ENCODE measurements at places on chromosomes 13 and 19.

DNA sequence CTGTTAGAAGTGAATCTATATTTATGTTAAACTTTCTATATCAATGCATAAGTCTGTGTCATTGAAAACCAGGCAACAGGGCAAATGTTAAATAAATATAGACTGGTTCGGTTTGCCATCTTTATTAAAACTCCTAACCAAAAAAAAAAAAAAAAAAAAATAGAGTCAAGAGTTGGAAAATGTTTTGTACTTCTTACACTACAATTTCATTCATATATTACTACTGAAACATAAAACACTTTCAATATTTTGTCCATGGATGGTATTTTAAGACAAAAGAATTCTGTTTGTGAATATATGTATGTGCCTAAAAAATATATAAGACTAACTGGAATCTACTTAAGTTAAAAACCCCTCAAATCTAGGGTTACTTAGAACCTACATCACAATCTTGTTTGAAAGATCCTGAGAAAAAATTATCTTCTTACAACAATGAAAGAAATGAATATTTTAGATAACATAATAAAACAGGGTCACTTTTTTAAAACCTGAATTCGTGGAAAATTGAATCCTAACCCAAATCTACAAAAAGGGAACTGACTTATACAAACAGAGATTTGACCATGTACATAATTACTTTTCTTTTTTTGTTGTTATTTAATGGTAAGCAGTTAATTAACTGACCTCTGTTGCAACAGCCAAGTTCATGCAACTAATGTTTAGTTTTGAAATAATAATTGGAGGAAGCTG lies 5.1 kb downstream of the DACH1 start:
- DNase-seq: no peak

DNA sequence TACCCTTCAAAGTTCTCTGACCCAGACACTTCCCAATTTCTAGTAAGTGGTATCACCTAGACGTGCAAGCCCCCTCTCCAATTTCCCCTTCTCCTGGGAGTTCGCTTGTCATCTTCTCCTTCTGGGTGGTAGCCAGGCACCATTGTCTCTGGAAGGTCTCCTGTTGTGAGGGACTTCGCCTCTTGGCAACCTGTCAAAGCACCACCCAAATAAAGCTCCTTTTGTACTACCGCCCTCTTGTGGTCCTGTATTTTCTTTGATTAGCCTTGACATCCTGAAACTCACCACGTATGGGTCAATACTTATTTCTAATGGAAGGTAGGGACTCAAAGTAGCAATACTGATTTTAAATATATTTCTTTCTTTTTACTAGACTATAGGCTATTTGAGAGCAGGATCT lies 8.2 kb downstream of the GPC5 start:
- no peak for DNase-seq

DNA sequence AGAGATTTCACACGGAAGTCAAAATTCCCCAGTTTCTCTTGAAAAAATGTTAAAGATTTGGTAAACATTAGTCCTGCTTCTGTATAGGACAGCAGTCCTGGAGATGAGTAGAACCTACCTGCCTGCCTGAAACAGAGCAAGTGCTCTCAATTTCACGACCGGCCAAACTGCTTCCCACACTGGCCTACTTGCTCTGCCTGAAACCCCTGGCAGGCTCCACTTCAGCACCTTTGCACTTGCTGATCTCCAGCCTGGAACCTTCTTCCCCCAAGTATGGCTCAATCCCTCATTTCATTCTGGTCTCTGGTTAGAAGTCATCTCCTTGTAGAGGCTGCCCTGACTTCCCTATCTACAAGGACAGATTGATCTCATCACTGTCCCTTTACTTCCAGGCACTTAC lies 271.4 kb downstream of the DLEU7 start:
- DNase-seq: no peak

DNA sequence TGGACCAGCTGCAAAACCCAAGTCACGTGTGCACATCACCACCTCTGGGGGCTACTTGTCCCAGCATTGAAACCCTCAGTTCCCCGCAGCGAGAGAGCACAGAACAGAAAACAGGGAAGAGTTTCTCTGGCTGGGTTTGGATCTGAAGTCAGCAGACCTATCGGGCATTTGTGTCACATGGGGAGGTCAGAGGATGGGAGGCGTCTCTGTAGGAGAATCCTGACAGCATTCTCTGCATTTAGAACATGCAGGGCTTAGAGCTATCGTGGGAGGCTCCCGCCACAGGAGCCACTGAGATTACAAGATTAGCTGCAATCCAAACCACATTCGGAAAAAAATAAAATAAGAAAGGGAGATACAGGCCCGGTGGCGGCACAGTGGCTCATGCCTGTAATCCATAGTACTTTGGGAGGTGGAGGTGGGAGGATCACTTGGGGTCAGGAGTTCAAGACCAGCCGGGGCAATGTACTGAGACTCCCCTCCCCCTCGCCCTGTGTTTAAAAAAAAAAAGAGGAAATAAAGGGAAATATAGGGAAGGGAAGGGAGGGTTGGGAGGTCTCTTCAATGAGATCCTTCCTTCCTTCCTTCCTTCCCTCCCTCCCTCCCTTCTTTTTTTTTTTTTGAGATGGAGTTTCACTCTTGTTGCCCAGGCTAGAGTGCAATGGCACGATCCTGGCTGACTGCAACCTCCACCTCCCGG lies 2.9 kb upstream of the TLE6 start:
- DNase-seq: no peak

GRCh38 chr19:37007587-37008220 lies 70.5 kb upstream of the ZNF420 start:
- no peak for DNase-seq

- DNase-seq: no peak
Observed at GRCh38 chr13:36673838-36674326, at the start of gene SERTM1. TSS of gene SERTM1 (plus strand) at chr13:36674020. CDS start at chr13:36695079, 21,059 bp downstream.

DNA sequence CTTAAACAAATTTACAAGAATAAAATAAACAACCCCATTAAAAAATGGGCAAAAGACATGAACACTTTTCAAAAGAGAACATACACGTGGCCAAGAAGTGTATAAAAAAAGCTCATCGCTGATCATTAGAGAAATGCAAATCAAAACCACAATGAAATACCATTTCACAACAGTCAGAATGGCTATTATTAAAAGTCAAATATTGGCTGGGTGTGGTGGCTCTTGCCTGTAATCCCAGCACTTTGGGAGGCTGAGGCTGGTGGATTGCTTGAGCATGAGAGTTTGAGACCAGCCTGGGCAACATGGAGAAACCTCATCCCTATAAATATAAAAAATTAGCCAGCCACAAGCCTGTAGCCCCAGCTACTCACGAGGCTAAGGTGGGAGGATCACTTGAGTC lies 89.9 kb downstream of the UBL3 start:
- DNase-seq: no peak

- no peak for DNase-seq
Observed at GRCh38 chr13:37443538-37443937, 155.0 kb downstream of the POSTN start.

DNA sequence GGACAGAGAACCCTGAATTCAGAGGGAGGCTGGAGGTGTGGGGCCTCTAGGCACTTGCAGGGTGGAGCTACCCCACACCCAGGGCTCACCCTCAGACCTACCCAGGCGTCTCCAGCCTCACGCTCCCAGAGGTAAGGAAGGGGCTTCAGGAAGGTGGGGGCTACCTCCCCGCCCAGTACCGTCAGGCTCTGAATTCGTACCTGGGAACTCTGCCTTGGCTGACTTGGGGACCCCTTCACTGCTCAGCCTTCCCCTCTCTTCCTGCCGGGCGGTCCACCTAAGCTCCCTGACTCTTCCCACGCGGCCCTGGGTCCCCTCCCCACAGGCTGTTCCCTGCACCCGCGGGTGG lies 28.5 kb upstream of the PARP4 start:
- DNase-seq: no peak

DNA sequence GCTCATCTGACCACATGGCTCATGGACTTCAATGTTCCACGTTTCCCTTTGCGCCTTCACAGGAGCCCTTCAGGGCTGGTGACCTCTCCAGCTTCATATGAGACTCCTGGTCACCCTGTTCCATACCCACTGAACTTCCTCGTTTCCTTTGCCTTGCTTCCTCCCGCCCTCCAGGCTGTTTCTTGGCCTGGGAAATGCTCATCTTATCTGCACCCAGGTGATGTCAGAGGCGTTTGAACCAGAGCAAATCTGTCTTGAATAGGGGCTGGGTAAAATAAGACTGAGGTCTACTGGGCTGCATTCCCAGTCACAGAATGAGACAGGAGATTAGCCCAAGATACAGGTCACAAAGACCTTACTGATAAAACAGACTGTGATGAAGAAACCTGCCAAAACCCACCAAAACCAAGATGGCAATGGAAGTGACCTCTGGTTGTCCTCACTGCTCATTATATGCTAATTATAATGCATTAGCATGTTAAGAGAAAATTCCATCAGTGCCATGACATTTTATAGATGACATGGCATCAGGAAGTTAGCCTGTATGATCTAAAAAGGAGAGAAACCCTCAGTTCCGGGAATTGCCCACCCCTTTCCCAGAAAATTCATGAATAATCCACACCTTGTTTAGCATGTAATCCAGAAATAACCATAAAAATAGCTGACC lies 102.7 kb downstream of the DCLK1 start:
- DNase-seq: no peak

DNA sequence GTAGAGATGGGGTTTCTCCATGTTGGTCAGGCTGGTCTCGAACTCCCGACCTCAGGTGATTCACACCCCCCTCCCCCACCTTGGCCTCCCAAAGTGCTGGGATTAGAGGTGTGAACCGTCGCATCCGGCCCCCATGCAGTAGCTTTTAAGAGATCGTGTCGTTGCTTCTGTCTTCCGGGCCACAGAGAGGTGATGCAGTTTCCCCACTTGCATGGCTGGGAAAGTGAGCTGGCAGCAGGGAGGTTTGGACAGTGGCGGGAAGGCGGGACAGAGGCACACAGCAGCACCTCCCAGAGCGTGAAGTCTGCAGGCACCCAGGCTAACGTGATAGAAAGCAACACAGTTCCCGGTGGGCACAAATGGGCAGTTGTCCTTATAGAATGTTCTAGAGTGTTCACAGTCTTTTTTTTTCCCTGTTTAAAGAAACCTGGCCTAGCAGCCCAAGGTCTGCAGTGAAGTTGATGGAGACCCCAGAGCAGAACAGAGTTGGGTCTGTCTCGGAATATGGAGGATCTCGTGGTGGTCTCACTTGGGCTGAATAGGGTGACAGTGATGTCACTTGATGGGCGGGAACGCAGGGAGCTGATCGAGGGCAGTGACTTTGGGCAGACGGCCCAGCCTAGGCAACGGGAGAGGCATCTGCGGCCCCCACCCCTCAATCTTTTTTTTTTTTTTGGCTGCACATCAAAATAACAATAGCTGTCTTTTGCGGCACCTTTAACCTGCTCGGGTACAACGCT lies 4.9 kb downstream of the UHRF1 start:
- DNase-seq: no peak

GRCh38 chr19:45161738-45162607 lies 1.2 kb upstream of the NKPD1 start:
- DNase-seq: no peak

DNA sequence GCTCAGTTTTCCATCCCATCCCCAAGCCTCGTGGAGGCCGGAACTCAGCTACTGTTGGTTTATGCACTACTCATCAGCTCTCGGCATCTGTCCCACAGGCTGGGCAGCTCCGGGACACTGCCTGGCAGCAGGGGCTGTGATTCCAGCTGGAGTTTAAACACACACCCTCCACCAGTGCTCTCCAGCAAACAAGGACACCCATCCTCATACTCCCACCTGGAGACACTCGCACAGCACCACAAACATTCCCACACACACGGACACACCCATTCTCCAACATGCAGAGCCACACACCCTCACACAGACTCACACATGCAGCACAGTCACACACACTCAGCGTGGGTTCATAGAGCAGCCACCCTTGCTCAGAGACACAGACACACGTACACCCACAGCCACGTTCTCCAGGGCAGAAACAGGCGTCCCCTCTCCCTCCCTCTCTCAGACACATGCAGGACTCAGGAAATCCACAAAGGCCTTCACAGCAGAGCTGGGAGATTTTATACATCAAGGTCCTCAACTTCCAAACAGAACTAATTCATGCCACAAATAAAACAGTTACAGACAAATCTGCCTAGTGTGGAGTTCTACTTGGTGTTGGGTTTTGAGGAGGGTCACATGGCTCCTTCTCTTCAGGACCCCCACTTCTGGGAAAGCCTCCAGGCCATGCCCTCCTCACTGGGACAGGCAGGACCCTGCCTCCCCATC lies 785.4 kb downstream of the UQCRFS1 start:
- no peak for DNase-seq

- no peak for DNase-seq
Observed at GRCh38 chr13:42612021-42612765, 38.2 kb downstream of the TNFSF11 start.

GRCh38 chr19:50488389-50489194 lies 11.9 kb upstream of the GARIN5A start:
- DNase-seq: no peak

- DNase-seq: no peak
Observed at GRCh38 chr19:3401004-3401768, 34.8 kb downstream of the NFIC start.

GRCh38 chr19:5074407-5074806 lies 105.5 kb downstream of the KDM4B start:
- no peak for DNase-seq

DNA sequence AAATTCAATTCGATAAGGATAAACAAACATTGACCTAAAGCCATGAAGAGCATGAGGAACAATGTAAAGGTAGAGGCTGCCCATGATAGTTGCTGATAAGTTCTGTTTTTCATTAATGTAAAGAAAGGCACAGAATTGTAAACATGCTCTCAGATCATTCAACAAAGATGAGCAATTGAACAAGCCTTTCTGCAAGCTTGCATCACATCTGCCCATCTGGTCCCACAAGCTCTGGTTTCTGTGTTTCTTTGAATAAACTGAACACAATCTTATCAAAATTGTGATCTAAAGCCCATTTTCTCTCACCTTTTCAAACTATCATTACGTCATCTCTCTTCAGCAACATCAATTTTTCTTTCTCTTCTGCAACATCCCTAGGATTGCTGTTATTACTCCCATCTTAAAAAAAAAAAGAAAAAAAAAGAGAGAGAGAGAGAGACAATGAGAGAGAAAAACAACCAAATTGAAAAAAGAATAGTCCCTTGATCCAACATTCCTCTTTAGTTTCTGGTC lies 487.2 kb upstream of the GPC6 start:
- no peak for DNase-seq

DNA sequence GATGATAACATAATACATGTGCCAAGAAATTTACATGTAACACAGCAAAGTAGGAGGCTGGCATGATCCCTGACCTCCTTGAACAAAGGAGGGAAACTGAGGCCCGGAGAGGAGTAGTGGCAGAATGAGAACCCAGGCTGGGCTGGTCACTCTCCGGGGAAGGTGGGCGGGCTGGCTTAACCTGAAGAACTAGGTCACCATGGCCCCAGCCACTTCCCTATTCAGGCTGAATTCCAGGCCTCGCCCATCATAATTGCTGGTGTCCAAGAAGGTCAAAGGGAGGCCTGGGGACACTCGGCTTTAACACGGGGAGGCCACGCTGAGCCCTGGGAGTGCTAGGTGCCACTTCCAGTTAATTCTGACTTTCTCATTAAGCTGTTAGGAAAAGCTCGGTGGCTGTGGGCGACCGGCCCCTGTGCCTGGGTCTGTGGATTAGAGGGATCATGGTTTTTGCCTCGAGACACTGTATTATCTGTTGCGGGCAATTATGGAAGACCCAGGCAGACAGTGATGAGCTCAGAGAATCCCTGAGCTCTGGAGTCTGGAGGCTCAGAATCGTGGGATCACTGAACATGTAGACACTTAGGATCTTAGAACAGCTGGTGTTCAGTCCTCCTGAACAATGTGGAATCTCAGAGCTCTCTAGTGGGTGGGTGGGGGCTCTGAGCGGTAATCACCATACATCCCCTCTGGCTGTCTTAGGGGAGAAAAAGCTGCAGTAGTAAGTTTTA lies 5.0 kb upstream of the TINCR start:
- DNase-seq: no peak

GRCh38 chr13:27712421-27712820 lies 79.9 kb upstream of the GSX1 start:
- DNase-seq: no peak
